NB4 (cell line): ENCODE measurements at places on chromosomes 16 and 17.

- peak; percentile 54 for DNase-seq
These were observed 90.6 kb upstream of the CDH5 start for GRCh38 chr16:66275775-66276428.

- no peak for DNase-seq
These were observed 44.2 kb downstream of the NEUROD2 start for GRCh38 chr17:39563476-39563875.

- no peak for DNase-seq
These were observed 33.8 kb downstream of the PIPOX start for GRCh38 chr17:29076722-29077121.

GRCh38 chr17:3879186-3879585 lies 13.7 kb downstream of the CAMKK1 start:
- DNase-seq = no peak

DNA sequence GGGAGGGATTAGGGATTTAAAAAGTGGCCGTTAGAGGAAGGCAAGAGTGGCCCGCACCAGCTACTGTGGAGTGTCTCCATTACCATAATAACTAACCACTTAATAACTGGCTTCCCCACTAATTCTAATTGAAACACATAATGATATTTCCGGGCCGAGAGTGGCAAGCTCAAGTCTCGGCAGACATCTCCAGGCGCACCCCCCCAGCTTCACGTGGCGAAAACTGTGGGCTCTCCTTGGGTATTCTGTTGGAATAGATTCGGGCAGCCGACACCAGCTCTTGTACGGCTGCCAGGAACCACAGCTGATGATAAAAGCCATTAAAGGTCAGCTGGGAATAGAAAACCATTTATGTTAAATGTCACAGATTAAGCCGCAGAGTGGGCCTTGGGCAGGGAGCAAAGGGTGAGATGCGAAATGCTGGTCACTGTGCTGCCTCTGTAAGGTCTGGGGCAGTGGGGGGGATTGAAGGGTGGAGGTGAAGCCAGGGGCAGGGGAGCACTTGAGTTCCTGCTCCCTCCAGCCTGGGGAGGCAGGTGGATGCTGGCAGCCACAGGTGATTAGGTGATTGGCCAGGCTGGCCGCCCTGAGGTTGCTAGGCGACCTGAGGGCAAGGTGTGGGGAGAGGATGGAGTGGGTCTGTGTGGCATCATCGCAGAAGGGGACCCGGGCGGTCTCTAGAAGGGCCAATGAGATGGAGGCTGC lies 115.6 kb upstream of the SDK2 start:
- DNase-seq = no peak

DNA sequence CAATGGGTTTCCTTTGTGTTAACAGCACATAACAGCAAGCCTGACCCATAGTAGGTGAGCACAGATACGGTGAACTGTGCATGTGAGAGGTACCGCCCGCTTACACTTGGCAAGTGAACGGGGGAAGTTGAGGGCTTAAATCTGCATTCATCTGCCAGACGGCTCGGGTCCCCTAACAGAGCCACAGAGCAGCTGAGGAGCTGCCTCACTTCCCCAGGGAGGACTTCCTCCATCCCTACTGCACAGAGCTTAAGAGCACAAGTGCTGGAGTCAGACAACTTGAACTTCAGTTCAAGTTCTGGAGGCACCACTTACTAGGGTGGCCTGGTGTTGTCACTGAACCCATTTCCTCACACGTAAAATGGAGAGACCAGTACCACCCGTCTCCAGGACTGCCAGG lies 13.4 kb downstream of the RAB5C start:
- no peak for DNase-seq
